ENCODE measurements at places on chromosomes 5 and 9.

DNA sequence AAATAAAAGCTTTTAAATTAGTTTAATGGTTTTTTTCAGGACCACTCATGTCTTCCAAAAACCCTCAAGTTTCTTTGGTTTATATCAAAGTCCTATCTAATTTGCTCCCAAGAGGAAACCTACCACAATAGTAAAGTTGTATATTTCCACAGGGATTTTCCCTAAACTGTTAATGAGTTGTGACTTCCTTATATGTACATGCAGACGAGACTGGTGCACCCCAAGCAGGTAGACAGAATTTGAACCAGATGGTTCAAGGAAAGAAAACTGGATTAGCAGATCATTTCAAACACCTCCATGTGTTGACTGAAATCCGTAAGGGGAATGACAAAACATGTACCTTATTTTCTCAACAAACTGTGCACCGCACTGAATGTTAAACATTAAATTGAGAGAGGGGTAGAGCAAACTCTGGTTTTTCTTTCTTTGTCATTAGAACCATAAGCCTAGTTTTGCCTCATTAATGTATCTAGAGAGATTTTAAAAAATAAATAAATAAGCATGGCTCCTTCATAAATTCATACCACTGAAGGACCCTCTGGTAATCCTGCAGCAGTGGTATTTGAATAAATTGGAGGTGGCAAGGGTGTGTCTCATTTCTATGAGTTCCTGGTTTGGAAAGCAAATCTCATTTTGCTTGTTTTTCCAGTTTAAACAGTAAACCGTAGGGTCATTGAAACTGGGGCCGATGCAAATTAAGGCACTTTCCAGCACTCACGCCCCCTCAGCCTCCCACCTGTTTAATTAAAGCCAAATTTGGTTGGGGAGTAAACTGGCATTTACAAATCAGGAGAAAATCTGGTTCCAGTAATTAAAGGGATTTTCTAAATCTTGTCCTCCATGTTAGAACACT, 51.1 kb downstream of the ENC1 start:
- no peak for DNase-seq

DNA sequence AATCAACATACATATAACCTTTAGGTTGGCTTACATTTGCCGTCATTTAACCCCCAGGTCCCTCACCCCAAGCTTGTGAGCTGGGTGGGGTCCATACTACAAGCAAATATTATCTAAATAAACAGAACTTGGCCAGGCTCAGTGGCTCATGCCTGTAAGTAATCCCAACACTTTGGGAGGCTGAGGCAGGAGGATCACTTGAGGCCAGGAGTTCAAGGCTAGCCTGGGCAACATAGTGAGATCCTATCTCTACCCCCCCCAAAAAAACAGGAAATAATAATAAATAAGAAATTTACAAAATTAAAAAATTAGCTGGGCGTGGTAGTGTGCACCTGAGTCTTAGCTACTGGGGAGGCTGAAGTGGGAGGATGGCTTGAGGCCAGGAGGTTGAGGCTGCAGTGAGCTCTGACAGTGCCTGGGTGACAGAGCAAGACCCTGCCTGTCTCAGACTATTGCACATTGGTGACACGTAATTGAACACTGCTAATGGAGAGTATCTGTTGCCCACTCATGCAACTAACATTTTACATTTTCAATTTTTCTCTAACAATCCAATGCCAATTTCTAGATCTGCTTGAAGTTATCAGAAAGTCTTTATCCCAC, 18.9 kb downstream of the FNBP1 start:
- DNase-seq = no peak

GRCh38 chr5:74623006-74623611, 17.4 kb downstream of the ENC1 start:
- DNase-seq = no peak

DNA sequence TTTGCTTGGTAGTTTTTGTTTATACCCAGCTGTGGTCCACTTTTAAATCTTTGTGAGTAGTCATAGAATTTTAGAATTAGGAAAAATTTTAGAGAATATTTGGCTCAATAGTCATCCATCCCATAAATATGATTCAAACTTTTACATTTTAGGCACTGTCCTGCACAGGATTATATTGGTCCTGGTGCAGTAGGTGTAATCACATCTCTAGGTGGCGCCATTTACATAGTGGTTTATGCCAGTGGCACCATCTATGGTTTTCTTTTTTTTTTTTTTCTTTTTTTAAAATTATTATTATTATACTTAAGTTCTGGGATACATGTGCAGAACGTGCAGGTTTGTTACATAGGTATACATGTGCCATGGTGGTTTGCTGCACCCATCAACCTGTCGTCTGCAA, 260.7 kb upstream of the KCNN2 start:
- DNase-seq = no peak

- no peak for DNase-seq
These were observed 14.0 kb upstream of the SV2C start for GRCh38 chr5:76069061-76069735.

GRCh38 chr5:179378441-179379271, 33.4 kb upstream of the ADAMTS2 start:
- DNase-seq = no peak

DNA sequence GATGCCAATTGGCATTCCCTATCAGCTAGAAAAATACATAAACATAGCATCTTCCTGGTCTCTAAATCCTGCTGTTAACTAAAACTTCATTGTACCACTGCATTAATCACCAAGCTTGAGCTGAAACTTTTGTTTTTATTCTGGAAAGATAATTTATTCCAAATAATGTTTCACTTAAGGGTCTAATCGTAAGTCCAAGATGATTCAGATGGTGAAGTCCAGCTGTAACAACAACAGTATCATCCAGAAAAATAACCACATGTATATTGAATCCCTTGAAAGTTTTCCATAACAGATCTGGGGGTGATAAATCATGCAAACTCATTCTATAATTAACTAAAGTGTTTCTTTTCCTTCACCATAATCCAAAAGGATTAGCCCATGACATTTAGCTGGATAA, 23.9 kb downstream of the RORB start:
- DNase-seq = no peak

GRCh38 chr5:134073404-134073803, 41.1 kb upstream of the TCF7 start:
- DNase-seq = no peak

- DNase-seq = no peak
These were observed 58.0 kb downstream of the DOCK2 start for GRCh38 chr5:169695025-169695625.

- DNase-seq = no peak
These were observed 1.0 kb downstream of the GABRB2 start for GRCh38 chr5:161545344-161546094.

GRCh38 chr9:76629205-76629990, 134.8 kb upstream of the PCA3 start:
- DNase-seq = no peak

DNA sequence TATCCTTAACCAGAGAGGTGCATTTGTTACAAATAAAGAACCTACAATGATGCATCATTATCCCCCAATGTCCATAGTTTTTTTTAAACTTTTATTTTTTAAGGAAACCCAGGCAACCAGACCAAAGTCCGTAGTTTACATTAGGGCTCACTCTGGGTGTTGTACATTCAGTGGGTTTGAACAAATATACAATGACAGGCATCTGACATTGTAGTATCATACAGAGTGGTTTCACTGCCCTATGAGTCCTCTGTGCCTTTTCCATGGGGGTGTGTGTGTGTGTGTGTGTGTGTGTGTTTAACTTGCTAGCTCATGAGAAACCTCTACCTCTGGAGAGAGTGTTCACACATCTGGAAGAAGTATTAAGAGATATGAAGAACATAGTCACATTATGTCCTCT, 141.5 kb downstream of the KDM4C start:
- DNase-seq = no peak

DNA sequence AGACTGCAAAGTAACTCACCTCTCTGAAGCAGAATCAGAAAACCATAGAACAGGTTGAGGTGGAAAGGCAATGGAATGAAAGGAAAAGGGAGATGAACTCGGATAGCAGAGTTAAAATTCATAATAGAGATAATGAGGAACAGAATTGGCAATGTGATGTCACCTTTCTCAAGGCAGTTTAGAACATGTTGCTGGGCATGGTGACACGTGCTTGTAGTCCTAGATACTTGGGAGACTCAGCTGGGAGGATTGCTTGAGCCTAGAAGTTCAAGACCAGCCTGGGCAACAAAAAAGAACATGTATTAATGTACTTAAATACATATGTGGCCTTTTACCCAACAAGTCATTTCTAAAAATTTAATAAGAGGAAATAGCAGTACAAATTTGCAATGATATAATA, 81.6 kb upstream of the MIER3 start:
- DNase-seq = no peak

DNA sequence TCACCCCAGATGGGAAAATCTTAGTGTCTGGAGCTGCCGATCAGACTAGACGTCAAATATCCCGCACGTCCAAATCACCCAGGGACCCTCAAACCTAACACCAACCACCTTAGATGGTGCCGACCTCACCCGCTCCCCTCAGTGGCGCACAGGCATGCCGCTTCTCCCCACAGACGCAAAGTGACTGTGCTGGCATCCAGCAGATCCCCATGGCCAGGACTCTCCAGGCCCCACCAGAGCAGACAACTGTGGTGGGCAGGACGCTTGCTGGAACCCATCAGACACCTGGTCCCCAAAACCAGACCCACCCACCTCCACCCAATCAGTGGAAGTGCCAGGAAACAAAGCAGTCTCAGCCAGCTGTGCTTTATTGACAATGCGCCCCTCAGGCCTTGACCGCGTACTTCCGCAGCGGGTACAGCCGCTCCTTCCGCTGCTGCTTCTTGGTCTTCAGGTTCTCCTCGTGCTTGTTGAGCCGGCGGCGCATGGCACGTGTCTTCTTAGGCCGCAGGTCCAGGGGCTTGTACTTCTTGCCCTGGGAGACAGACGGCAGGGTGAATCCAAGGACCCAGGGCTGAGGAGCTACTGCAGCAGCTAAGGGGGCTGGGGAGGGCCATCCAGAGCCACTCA, 4.1 kb downstream of the RPL35 start:
- no peak for DNase-seq

DNA sequence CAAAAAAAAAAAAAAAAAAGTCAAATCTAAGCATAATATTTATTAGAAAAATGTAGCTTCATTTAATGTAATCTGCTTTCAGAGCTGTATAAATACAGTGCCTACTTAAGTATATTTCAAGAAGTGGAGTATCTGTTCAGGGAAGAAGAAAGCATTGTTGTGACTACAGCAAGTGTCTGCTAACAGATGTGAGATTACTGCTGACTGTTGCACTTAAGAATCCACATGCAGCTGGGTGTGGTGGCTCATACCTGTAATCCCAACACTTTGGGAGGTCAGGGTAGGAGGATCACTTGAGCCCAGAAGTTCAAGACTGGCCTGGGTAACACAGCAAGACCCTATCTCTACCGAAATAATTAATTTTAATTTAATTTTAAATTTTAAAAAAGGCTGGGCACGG, 19.0 kb downstream of the KDM3B start:
- no peak for DNase-seq

DNA sequence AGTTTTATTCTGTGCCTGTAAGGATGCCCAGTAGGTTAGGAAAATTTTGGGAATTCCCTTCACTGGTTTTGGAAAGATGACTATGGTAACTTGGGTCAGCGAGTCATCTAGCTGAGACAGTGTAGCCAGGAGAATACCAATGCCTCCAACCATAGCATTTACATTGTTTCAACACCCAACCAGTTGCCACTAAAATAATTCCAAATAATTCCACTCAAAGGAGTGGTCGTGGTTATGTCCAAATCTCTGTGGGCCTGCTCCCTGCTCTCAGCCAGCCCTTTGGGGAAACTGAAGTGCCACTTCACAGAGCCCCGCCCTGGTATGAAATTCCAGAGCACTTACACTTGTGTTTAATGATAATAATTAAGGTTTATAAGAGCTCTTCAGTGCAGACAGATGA, 310.5 kb downstream of the PLK2 start:
- no peak for DNase-seq

- DNase-seq = no peak
These were observed 81.9 kb upstream of the GLIS3 start for GRCh38 chr9:4381744-4382143.

- DNase-seq = no peak
These were observed 7.2 kb downstream of the TOR1A start for GRCh38 chr9:129816501-129817435.

DNA sequence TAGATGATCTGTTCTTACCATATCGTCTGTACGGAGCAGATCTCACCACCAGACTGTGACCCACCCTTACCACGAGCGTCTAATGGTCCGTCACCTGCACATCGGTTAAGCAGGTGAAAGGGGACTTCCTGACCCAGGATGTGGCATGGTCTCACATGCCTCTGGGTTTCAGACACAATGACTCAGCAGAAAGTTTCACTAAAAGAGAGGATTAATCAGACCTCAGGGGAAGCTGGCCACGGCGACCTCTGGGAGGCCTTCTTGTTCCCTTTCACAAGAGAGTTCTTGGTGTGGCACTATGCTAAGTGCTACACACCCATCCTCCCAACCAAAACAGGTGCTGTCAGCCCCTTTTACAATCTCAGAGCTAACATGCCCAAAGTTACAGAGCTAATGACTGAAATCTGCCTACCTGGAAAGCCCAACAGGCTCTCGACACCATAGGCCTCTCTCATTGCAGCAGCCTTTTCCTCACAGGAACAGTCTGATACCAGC, 41.6 kb downstream of the ADAMTS12 start:
- no peak for DNase-seq

DNA sequence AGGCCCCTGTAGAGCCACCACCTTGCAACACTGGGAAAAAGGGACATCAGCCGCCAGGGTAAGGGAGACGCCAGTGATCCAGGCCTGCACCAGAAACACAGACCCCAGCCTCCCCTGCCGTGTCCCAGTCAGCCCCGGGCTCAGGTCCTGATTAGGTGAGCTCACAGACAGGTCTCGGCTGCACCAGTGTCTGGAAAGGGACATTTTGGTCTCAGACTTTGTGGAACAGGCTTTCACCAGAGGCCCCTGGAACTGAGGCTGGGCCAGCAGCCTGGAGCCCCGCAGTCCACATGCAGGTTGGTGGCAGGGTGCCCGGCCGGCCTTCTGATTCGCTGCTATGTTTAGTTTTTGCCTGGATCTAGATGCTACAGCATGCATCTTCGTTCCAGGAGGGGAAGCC, 369.0 kb upstream of the IRX4 start:
- no peak for DNase-seq

DNA sequence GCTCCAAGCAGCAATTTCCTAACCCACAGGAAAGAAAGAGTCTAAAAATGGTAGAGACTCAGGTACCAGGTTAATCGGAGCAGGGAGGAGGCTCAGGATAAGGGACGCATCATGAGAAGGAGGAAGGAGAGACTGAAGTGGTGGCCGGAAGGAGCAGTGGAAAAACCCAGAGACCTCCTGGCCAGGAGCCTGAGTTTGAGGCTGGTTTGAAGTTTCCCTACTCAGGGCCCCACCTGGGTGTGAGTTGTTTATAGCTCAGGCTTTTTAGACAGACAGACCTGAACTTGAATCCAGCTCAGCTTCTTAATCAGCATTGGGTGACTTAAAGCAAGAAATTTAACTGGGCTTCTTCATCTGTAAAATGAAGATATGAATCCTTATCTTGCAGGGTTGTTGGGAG, 11.9 kb upstream of the AQP7 start:
- no peak for DNase-seq

DNA sequence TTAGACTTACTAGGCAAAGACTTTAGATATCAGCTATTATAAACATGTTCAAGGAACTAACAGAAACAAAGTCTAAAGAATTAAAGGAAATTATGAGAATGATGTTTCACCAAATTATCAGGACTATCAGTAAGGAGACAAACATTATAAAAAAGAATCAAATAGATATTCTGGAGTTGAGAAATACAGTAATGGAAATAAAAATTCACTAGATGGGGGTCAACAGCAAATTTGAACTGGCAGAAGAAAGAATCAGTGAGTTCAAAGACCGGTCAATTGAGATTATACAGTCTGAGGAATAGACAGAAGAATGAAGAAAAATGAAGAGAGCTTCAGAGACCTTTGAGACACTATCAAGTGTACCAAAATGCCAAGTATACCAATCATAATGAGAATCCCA, 9.6 kb upstream of the IL13 start:
- DNase-seq = no peak
